Right ventricle myocardium inferior (tissue), 1 donor: ENCODE measurements at places on chromosomes 13 and 19. TPM values are rescaled to one million over a fixed set of nuclear protein-coding genes. Genes with fewer than 3 reads are reported as not detected.

ACOD1 gene
- total RNA-seq = not detected

POLR2E gene
- 142 TPM for total RNA-seq

- DNase-seq = no peak
These were observed 149.9 kb upstream of the HTR2A start for GRCh38 chr13:47046706-47047105.

GRCh38 chr19:50676625-50677197 is 27.5 kb downstream of the C19orf81 start:
- no peak for DNase-seq

GRCh38 chr19:19051478-19052213 is 12.1 kb upstream of the SLC25A42 start:
- DNase-seq = no peak

DNA sequence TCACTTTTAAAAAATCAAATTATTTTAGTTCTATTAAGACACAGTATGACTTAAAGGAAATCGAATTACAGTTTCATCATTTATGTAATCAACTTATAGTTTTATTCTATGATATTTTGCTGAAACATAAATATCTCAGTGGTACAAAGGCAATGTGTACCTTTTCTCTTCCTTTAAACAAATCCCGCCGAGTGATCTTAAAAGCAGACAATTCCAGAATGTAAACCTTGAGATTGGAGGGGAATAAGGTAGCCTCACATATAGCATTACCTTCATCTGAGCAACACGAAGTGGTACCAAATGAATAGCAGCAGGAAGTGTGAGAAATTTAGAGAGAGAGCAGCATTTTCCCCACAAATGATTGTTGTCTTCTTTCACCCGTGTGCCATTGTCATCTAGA is 842.2 kb upstream of the GPC6 start:
- DNase-seq = no peak

PROZ gene
- total RNA-seq = not detected

ZNF730 gene
- total RNA-seq = 0.11 TPM

DNA sequence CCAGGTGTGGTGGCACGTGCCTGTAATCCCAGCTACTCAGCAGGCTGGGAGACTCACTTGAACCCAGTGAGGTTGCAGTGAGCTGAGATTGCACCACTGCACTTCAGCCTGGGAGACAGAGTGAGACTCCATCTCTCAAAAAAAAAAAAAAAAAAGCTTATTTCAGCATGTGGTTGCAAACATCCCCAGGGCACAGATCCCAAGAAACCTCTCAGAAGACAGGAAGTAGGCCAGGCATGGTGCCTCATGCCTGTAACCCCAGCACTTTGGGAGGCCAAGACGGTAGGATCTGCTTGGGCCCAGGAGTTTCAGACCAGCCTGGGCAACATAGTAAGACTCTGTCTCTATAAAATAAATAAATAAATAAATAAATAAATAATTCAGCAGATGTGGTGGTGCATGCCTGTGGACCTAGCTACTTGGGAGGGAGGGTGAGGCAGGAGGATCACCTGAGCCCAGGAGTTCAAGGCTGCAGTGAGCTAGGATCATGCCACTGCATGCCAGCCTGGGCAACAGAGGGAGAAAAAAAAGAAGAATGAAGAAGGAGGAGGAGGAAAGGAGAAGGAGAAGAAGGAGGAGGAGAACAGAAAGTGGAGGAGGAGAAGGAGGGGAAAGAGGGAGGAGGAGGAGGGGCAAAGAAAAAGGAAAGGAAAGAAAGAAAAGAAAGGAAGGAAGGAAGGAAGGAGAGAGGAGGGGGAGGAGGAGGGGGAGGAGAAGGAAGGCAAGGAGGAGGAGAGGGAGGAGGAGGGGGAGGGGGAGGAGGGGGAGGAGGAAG is 4.3 kb upstream of the LRRC8E start:
- DNase-seq = no peak

DNA sequence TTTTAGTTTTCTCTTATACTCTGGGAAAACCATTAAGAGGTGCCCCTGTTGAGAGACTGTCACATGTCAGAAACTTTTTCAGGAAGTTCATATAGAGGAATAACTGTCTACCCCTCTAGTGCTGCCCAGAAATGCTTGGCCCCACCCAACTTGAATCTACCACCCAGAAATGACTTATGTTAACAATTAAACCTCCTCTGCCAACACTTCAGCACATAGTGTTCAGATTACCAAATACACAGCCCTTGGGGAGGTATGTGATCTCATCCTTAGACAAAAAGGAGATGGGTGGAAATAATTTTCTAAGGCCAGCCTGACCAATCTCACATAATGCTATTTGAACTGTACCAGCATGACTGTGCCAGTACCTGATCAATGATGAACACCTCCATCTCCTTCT is 35.6 kb downstream of the CCDC169 start:
- DNase-seq = no peak

- no peak for DNase-seq
These were observed 882.9 kb upstream of the SPRY2 start for GRCh38 chr13:81223778-81224177.

CLPTM1 gene
- total RNA-seq = 90.1 TPM

- no peak for DNase-seq
These were observed 25.4 kb downstream of the ALG5 start for GRCh38 chr13:36973621-36974295.

C1QTNF9 gene
- total RNA-seq = 4.5 TPM

- DNase-seq = no peak
These were observed 2.7 kb upstream of the KCNC3 start for GRCh38 chr19:50331994-50332243.

SOX21 gene
- not detected for total RNA-seq

COL5A3 gene
- total RNA-seq = 10.4 TPM

NLRP7 gene
- total RNA-seq = not detected

- no peak for DNase-seq
These were observed 195.0 kb upstream of the ATXN8OS start for GRCh38 chr13:69912630-69913029.

WDR88 gene
- not detected for total RNA-seq

OR10H1 gene
- total RNA-seq = not detected

GRCh38 chr19:11054628-11055027 is 34.6 kb upstream of the LDLR start:
- DNase-seq = peak; percentile 34

DNA sequence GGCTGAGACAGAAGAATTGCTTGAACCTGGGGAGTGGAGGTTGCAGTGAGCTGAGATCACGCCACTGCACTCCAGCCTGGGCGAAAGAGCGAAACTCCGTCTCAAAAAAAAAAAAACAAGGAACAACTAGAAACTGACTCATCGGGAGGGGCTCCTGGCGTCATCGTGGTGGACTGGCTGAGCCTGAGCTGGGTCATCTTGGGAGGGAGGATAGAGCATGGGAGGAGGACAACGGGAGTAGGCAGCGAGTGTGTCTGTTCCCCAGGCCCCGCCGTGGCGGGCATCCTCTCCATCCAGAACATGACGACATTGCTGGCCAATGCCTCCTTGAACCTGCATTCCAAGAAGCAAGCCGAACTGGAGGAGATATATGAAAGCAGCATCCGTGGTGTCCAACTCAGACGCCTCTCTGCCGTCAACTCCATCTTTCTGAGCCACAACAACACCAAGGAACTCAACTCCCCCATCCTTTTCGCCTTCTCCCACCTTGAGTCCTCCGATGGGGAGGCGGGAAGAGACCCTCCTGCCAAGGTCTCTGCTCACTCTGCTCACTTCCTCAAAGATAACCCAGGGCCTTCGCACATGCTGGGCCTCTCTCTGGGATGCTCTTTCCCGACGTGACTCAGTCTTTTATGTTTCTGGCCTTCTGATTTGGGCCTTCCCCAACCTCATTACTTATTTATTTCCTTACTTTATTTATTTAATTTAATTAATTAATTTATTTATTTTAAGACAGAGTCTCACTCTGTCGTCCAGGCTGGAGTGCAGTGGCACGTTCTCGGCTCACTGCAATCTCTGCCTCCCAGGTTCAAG is 16.6 kb downstream of the DDX39A start:
- DNase-seq = peak; percentile 79

DNA sequence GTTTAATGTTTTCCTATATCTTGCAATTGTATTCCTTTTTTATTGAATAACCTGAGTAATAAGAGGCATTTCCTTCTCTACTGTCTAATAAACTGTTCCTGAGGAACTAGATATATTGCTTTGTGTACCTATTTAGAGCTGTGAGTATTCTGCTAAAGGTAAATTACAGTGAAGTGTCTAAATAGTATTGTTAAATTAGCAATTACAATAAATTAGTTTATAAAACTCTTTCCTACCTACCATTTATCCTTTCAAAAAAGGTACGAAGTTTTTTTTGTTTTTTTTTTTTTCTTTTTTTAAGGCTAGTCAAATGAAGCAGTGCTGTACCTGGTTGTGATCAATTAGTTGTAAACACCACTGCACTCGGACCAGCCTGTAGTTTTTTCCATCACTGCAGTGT is 34.8 kb downstream of the TM9SF2 start:
- no peak for DNase-seq

- peak; percentile 68 for DNase-seq
These were observed at the start of gene PPM1N for GRCh38 chr19:45498411-45499195. Gene PPM1N, plus strand, starts transcription at chr19:45498443. Its CDS starts 30 bp downstream, at chr19:45498473.

FFAR2 gene
- total RNA-seq = 0.32 TPM

TINCR gene
- not detected for total RNA-seq

KLF1 gene
- not detected for total RNA-seq

POLD1 gene
- total RNA-seq = 10.8 TPM

RAB20 gene
- 10.5 TPM for total RNA-seq

DNA sequence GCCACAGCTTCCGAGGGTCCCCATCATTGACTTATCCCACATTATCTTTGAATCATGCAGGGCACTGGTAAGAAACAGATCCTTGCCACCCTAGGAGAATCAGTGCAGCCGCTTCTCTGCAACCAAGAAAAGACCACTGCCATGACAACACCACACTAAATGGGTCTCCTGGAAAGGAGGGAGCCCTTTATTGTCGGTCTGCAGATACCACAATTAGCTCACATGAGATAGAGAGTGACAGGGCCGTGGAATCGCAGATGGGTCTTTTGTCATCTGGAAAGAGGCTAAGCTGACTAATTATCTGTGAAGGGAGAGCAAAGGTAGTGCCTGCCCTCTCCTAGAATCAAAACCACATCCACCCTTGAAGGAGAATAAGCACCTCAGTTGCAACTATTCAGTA is 178.3 kb upstream of the MYO16 start:
- DNase-seq = no peak

- DNase-seq = no peak
These were observed 18.2 kb upstream of the FFAR2 start for GRCh38 chr19:35429698-35430408.

- no peak for DNase-seq
These were observed 17.5 kb downstream of the C13orf42 start for GRCh38 chr13:51093574-51093973.

DNA sequence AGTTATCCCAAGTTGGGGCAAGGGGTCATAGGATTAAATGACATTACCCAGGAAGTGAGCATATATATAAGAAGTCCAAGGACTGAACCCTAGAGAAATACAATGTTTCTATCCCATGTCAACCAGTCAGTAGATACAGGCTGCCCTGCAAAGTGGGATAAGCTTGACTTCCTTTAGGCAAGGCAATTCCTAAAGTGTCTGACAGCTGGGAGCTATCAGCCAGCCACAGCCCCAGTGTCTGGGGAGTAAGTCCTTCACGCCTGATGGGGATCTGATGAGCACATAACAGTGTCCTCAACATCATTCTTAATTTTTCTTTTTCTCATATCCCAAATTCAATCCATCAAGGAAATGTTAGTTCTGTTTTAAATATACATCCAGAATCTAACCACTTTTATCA is 54.1 kb downstream of the DNAJC15 start:
- no peak for DNase-seq

DNA sequence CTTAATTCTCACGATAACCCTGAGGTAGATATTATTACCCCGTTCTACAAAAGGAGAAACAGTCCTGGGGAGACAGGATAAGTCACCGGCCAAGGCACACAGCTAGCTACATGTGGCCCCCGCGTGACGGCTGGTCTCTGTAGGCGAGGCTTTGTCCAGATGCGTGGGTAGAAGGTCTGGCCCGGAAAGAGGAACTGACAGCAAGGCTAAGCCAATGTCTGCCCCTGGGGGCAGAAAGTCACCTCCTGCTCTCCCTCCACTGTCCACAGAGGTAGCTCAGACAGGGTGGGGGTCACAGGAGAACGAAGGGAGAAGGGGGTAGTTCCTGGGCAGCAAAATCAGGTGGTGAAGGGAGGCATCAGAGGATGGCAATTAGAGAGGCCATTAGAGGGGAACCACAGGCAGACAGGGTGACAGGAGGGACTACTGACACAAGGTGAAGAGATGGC is 1.8 kb downstream of the APOC4 start:
- DNase-seq = no peak

DNA sequence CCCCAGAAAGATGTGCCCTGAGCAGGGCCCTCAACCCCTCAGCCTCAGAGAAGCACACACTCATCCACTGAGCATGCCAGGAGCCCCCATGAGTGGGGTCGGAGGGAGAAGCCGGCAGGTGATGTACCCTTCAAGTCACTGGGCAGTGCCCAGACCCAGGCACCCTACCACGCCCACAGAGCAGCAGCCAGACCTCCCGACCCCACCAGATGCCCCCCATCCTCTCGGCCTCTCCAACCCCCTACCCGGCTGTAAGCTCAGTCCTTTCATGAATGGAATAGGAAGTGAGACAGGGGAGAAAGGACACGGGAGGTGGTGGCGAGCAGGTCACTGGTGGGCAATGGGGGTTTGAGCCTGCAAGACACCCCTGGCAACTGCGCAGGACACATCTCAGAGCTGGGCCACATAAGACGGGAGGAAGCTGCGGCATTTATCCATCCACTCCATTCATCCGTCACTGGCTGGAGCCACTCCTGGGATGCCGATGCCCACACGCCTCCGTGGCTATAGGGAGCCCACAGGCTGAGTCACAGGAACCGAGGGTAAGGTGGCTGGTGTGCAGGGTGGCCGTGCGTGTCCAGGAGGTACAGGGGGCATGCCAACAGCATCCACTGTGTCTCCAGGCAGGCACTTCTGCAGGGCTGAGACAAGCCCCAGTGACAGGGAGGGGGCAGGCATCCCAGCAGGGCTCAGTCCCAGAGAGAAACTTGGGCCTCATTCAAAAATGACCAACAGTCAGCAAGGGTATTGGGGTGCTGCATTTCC is 23.8 kb upstream of the VSTM2B start:
- DNase-seq = no peak

VAV1 gene
- 3.1 TPM for total RNA-seq

- no peak for DNase-seq
These were observed 217.0 kb upstream of the PRR20A start for GRCh38 chr13:56923626-56924140.

- DNase-seq = no peak
These were observed 720.7 kb downstream of the DIAPH3 start for GRCh38 chr13:59442944-59443486.
